ENCODE measurements at places on chromosomes 11 and 22.
A peak's percentile ranks its signal among the peaks of the same experiment; 100 is the strongest.

GRCh38 chr11:134538742-134539141 is 126.7 kb upstream of the B3GAT1 start:
- no peak for DNase-seq

- DNase-seq, result no peak
Observed at GRCh38 chr11:18005376-18006129, 7.3 kb downstream of the SERGEF start.

DNA sequence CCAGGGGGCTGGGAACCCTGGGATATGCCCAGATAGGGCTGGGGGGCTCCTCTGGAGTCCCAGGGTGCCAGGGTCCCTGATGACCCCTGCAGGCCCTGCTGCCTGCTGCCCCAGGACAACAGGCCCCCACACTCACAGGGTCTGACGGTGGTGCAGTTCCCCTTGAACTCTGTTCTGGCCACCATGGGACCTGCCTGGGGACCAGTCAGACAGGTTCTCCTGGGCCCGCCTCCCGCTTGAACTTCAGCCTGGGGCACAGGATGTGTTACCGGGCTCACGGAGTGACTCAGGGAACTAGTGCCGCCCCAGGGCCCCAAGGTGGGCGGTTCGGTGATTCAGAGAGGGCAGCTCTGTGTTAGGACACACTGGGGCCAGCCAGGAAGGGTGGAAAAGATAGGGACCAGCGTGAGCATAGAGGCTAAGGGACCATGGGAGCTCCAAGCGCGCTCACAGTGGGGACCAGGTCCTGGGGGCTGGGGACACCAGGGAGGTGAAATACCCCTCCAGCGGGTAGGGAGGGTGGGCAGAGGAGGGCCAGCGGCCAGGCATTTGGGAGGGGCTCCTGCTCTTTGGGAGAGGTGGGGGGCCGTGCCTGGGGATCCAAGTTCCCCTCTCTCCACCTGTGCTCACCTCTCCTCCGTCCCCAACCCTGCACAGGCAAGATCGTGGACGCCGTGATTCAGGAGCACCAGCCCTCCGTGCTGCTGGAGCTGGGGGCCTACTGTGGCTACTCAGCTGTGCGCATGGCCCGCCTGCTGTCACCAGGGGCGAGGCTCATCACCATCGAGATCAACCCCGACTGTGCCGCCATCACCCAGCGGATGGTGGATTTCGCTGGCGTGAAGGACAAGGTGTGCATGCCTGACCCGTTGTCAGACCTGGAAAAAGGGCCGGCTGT is 21.5 kb upstream of the TXNRD2 start:
- peak; percentile 74 for DNase-seq

DNA sequence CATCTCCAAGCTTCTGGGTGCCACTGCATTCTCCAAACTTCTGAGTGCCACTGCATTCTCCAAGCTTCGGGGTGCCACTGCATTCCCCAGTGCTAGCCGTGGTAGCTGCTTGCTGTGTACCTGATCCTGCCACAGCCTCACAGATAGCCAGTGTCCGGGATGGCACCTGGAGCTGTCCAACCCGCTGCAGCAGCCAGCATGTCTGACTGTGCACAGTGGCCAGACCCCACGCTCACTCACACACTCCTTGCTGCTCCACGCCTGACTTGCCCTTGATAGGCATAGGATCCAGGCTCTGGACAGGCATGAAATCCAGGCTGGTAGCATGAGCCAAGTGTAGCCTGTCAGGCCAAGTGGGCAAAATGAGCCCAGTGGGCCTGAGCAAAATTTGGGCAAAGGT is 465.0 kb downstream of the GUCY1A2 start:
- DNase-seq, result no peak

DNA sequence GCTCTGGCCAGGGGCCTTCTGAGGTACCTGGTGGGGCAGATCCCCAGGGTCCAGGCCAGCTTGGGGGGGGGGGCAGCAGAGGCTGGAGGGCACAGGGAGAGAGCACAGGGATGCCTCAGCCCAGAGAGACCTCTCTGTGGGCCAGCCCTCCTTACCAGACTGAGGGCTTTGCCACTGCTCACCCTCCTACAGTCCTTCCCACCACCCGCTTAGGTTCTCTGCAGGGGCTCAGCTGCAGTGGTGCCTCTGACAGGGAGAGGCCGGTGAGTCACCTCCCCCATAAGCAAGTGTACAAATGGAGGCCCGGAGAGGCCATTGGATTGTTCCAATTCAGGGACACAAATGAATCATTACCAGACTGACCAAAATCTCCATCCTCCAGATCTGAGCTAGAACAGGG is 68.1 kb upstream of the LMO1 start:
- no peak for DNase-seq

DNA sequence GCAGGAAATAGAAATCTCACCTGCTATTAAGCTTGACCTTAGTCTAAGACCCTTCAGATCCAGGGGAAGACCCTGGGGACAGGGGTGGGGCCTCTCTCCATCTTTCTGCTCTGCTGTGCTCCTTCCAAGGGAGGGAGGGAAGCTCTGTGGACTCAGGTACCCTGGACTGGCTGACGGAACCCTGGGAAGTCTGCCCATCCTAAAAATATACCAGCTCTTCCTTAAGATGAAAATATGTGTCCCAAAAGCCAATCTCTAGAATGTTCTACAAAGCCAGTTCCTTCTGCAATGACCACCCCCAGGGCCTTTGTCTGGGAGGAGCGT is 73.7 kb downstream of the RTL6 start:
- DNase-seq, result no peak

- peak; percentile 86 for DNase-seq
Observed at GRCh38 chr11:129853518-129854231, 38.0 kb downstream of the TMEM45B start.

GRCh38 chr11:8566613-8567210 is 27.3 kb downstream of the STK33 start:
- peak; percentile 65 for DNase-seq

DNA sequence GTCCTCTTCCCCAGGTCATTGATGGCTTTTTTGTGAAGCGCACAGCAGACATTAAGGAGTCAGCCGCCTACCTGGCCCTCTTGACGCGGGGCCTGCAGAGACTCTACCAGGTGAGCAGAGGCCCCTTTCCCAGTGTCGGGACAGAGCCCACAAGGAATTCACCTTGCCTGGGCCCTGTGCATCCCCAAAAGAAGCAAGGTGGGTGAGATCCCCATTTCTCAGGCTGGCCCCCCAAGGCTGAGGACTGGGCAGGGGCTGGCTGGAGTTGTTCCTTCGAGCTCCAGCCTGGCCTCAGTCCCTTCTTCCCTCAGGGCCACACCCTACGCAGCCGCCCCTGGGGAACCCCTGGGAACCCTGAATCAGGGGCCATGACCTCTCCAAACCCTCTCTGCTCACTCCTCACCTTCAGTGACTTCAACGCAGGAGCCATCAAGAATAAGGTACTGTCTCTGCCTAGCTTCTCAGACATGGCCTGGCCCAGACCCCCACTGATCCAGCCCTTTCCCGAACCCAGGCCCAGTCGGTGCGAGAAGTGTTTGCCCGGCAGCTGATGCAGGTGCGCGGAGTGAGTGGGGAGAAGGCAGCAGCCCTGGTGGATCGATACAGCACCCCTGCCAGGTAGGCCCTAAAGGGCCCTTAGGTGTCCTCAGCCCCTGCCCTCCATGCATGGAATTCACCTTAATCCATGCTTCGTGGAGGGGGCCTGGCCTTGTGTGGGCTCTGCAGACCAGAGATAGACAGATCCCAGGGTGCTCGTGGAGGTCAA is 4.7 kb downstream of the MUS81 start:
- DNase-seq, result no peak

DNA sequence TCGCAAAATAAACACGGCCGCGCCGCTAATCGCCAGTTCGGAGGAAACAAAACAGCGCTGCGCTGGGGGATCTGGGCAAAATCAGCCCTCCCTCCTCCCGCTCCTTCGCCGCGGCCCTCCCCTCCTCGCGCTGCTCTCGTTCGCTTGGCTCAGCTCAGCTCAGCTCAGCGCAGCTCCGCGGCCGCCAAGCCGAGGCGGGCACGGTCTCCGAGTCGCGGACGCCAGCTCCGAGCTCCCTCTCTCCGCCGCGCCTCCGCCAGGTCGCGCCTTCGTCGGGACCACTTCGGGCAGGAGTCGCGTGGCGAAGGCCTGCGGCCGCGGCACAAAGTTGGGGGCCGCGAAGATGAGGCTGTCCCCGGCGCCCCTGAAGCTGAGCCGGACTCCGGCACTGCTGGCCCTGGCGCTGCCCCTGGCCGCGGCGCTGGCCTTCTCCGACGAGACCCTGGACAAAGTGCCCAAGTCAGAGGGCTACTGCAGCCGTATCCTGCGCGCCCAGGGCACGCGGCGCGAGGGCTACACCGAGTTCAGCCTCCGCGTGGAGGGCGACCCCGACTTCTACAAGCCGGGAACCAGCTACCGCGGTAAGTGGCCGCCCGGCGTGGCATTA is at the start of gene SPON1:
Gene SPON1, plus strand, starts transcription at position 162 of the 607 bp plus-strand sequence. Its CDS starts 182 bp downstream, at position 344.
- DNase-seq, result no peak

GRCh38 chr22:37684803-37685615 is 1.1 kb upstream of the NOL12 start:
- no peak for DNase-seq

- peak; percentile 95 for DNase-seq
Observed at GRCh38 chr11:64854534-64855502, 10.4 kb upstream of the CDC42BPG start.

DNA sequence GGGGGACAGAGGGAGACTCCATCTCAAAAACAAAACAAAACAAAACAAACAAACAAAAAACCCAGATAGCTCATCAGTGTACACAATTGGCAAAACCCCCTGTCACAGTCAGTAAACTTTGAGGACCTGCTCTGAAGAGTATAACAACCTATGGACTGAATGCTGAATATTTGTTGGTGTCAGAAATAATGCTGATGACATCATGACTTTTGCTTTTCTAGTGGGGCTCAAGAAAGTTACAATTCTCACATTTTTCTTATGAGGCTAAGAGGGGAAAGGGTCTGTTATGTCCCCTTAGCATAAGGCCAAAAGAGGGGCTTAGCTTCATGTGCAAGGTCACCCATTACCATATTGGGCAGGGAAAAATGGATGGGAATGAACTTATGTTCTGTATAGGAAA is 207.4 kb downstream of the NELL1 start:
- no peak for DNase-seq

DNA sequence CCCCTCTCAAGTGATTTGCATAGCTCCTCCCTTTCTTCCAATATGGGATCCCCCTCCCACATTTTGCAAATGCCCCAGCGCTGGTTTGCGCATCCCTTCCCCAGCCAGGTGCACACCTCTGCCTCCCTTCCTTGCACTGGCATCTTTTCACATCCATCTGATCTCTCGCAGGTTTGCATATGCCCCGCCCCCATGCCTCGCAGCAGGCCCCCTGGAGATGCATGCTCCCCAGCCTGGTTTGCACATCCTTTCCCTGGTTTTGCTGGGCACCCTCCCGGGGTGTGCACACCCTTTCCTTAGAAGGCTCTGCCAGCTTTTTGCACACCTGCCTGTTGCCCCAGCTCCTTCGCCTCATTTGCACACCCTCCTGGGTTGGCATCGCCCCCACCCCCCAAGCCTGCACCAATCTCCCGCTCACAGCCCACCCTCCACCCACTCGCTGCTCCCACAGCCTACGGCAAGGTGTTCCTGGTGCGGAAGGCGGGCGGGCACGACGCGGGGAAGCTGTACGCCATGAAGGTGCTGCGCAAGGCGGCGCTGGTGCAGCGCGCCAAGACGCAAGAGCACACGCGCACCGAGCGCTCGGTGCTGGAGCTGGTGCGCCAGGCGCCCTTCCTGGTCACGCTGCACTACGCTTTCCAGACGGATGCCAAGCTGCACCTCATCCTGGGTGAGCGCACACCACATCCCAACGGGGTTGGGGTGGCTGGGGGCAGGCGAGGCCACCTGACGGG is 917 bp downstream of the RPS6KA4 start:
- DNase-seq, result no peak

DNA sequence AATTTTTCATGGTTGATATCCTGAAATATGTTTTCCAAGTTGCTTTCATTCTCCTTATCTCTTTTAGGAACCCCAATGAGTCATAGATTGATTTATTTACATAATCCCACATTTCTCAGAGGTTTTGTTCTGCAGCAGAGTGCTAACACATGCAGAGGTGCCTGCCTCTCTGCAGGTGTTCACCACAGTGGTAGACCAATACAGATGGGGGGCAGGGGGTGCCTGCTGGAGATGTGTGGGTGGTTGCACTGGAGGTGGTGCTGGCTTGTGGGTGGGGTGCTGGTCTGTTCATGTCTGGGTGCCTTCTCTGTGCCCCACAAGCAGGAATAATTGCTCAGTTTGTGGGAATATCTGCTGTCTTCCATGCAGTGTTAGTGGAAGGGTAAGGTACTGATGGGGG is 131.1 kb downstream of the JRKL start:
- no peak for DNase-seq

- no peak for DNase-seq
Observed at GRCh38 chr22:29142116-29142515, 63.6 kb upstream of the EMID1 start.

DNA sequence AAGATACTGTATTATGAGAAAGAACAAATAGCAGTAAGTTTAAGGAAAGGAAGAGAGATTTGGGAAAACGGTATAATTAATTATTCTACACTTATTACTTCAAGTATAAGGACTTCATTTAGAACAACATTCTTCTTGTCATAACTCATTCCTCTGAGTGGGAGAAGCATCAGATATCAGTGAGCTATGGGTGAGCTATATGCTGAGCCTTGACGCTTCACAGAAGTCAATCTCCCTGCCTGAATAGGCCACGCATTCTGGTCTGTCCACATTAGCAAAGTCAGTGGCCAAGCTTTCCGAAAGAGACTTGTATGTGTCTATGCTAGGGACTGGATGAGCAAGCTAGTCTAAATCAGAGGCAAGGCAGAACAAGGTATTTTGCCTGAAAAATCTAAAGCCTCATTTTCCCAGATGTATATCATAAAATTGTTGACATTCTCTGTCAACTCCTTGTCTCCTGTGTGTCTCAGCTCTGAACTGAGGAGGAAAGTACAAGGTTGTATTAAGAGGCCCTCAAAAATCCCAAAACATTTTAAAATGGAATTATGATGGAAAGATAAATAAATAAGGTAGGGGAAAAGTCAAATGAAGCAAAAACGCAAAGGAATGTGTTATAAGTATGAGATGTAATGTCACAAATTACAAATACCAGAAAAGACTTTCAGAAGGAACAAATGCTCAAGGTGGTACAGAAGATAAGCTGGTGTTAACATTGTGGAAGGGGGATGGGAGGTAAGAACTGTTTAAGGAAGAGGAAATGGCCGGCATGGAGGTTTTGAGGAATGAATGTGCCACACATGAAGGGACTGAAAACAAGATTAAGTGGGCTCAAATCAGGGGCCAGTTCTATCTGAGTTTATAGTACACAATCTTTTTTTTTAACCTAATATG is 1.4 kb downstream of the OR52N2 start:
- DNase-seq, result no peak

- no peak for DNase-seq
Observed at GRCh38 chr11:17932472-17932871, 80.4 kb downstream of the SERGEF start.

DNA sequence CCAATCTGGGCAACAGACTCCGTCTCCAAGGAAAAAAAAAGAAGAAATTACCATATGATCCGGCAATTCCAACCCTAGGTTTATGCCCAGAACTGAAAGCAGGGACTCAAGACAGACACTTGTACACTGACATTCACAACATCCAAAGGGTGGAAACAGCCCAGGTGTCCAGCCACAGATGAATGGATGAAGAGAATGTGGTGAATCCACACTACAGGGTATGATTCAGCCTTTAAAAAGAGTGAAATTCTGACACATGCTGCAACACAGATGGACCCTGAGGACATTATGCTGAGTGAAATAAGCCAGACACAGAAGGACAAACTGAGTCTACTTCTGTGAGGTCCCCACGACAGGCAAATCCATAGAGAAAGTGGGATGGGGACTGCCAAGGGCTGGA is 43.9 kb downstream of the SGSM3 start:
- DNase-seq, result no peak

Data from LoVo (cell line).